ENCODE measurements at places on chromosomes 16 and 17.

- DNase-seq = no peak
These were observed 25.4 kb downstream of the B9D1 start for GRCh38 chr17:19336938-19337711.

DNA sequence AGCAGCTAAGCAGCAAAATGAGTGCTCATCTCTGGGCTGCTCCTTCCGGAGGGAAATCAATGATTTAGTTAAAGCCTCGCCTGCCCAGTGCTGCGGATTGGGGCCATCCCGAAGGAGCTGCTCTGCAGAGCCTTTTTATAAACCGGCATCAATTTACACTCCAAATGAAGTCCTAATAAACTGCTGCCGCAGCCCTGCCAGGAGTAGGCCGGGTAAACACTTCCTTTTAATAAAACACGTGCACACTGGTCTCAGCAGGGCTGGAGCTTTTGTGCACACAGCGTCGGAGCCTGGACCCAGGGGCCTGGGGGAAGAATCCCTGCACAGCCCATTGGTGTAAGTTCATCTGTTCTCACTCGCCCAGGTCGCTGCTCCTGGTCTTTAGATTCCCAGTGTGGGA lies 79.6 kb upstream of the HS3ST2 start:
- DNase-seq = no peak

GRCh38 chr17:49549691-49550678 lies 25.7 kb upstream of the NXPH3 start:
- no peak for DNase-seq

GRCh38 chr16:53898993-53899392 lies 195.0 kb downstream of the FTO start:
- no peak for DNase-seq

DNA sequence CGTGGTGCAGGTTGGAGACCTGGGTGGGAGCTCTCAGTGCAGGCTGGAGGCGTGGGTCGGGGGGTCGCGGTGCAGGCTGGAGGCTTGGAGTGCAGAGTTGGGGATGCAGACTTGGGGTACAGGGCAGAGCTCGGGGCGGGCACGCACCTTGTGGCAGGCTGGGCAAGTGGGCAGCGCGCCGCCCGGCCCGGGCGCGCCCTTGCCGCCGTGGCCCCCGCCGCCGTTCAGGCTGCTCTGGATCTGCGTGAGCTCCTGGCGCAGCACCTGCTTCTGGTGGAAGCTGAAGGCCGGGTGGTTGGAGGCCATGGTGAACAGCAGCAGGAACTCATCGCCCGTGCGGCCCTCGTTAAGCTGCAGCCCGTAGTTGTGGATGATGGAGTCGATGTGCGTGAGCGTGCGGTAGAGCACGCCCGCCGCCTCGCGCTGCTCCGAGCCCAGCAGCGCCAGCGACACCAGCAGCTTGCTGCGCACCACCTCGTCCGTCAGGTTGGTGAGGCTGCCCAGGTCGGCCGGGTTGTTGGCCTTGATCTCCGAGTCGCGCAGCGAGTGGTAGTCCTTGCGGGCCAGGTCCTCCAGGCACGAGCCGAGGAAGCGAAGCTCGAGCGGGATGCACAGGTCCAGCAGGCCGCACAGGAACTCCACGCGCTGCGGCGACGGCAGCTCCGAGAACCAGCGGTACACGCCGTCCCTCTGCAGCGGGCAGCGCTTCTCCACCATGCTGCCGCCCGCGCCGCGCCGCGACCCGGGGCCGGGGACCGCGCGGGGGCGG lies 1.1 kb downstream of the ZCCHC14 start:
- no peak for DNase-seq

Measured in GM12891 (cell line).